ENCODE measurements at places on chromosomes 5 and 9.

DNA sequence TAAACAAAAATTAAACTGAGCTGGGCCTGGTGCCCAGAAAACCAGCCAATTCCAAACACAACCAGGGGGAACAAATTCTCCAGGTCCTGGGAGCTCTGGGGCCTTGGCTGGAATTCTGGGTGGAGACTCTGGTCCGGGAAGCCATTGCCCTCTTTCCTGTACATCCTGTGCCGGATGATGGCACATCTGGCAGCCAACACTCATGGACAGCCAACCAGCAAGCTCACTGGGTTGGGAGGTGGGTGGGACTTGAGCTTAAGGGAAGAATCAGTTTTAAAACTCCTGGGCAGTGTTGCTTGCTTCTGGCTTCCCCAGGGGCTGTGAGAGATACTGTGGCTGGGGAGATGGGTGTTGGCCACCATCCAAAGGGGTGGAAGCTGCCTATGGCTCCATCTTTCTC is 56.1 kb downstream of the PCDH1 start:
- no peak for DNase-seq

GRCh38 chr9:125513303-125513667 is 193.7 kb downstream of the MAPKAP1 start:
- no peak for DNase-seq

DNA sequence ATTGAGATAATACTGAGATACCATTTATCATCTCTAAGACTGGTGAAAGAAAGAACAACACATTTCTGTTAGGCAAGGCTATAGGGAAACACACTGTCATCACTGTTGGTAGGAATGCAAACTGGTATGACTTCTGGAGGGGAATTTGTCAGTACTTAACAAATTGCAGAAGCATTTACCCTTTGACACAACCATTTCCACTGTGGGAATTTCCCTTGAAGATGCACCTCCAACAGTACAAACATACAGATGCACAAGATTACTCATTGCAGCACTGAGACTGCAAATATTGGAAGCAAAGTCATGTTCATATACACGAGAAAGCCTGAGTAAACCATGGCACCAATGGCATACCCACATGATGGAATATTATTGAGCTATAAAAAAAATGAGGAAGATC is 17.6 kb downstream of the GM2A start:
- no peak for DNase-seq

GRCh38 chr5:109408991-109409843 is 557 bp downstream of the PJA2 start:
- DNase-seq = peak; percentile 88

- peak; percentile 33 for DNase-seq
Observed at GRCh38 chr5:1799110-1799601, 481 bp downstream of the MRPL36 start.

GRCh38 chr5:116862632-116863455 is 288.2 kb upstream of the SEMA6A start:
- DNase-seq = no peak

GRCh38 chr5:1896602-1897376 is 14.1 kb upstream of the IRX4 start:
- DNase-seq = no peak

DNA sequence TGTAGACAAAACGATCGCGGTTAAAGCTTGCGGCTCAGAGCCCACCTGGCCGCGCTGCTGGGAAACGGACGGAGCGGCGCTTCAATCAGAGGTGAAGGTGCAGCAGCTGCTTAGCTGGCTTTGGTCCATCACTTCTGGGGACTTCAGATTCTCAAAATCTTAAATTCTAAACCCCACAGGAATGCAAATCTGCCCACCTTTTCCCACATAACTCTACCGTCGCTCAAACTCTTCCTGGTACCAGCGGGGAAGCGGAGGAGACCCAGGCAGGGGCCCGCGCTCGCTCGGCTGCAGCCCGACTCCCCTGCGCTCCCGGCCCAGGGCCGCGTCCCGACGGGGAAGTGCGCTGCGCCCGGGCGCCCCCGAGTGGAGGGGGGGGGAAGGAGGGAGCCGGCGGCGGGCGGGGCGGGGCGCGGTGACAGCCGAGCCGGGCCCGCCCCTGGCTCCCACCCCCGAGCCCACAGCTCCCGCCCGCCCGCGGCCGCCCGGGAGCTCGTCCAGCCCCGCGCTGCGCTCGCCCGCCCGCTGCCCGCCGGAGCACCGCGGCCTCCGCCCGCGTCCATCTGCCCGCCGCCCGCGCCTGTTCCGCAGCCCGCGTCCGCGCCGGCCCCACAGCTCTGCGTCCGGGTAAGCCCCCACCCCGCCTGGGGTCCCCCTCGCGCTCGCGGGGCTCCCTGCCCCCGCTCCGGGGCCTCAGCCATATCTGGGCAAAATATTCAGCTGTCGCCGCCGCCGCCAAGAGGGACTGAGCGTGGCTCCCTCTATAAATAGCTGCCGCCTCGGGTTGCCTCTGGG is at the start of gene TMOD1:
Gene TMOD1 (plus strand): TSS at position 490 of the 795 bp plus-strand sequence. CDS start 22,523 bp downstream, outside the sequence.
- peak; percentile 28 for DNase-seq

GRCh38 chr5:38783011-38783561 is 62.7 kb upstream of the OSMR start:
- DNase-seq = no peak

GRCh38 chr5:155919126-155919525 is 407.8 kb upstream of the SGCD start:
- no peak for DNase-seq

DNA sequence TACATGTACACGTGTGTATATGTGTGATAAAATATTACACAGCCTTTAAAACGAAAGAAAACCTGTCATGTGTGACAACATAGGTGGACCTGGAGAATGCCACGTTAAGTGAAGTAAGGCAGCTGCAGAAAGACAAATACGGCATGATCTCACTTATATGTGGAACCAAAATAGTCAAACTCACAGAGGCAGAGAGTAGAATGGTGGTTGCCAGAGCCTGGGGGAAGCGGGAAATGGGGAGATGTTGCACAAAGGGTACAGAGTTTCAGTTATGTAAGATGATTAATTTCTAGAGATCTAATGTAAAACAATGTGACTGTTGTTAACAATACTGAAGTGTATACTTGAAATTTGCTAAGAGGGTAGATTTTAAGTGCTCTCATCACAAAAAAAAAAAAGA is 34.8 kb downstream of the ADAMTS12 start:
- no peak for DNase-seq

DNA sequence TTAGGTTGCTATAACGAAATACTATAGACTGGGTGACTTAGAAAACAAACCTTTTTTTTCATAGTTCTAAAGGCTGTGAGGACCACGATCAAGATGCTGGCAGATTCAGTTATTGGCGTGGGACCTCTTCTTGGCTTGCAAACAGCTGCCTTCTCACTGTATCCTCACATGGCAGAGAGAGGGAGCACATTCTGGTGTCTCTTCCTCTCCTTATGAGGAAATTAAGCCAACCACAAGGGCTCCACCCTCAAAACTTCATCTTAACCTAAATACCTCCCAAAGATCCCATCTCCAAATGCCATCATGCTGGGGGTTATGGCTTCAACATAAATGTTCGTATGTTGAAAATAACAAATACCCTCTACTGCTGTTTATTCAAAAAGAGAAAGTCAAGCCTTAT is 197.1 kb downstream of the CEMIP2 start:
- no peak for DNase-seq

DNA sequence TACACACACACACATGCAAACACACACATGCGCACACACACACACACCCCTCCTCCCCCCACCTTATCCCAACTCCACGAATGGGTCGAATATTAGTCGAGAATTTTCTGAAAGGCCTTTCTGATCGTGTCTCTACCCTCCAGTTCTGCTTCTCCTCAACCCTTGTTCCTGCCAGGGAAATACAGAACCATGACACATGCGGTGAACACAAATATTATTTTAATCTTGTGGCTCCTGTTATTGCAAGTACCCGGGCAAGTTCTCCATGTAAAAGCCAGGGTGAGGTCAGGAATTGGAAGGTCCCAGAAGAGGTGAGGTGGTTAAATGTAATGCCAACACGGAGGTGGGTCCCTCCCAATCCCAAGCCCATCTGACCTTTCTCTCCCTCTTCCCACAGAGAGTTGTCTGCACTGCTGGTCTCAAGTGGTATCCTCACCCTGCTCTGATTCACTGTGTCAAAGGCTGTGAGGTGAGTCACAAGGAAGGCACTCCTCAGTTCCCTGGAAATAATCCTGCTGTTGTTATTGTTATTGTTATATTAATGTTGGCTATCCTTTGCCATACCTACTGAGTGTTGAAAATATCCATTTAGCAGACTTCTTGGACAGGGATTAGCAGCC is 223.7 kb downstream of the PAPPA start:
- DNase-seq = no peak

- DNase-seq = no peak
Observed at GRCh38 chr5:167759057-167759821, 532.2 kb upstream of the WWC1 start.

DNA sequence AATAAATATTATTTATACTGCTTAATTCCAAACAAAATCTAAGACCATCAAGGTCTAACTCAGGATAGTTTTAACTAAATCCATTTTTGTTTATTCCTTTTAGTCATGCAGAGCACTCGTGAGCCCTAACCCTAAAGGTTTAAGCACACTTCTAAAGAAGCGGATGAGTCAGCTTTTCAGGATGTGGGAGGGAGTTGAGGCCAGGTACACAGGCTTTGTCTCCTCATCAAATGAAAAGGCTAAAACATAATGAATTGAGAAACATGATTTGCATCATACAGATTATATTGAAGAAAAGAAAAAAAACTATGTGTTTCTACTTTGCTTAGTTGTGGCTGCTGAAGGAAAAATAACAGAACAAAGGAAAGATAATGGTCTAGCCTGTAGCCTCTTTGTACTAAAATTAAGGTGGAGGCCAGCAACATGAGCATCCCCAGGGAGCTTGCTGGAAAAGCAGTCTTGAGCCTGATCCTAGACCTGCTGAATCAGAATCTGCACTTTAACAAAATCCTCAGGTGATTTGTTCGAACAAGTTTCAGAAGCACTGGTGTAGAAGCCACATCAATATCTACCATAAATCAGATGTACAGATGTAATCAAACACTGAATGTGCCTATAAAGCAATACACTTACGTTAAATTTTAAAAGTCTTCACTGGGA is 21.1 kb upstream of the ISCA1 start:
- DNase-seq = no peak

DNA sequence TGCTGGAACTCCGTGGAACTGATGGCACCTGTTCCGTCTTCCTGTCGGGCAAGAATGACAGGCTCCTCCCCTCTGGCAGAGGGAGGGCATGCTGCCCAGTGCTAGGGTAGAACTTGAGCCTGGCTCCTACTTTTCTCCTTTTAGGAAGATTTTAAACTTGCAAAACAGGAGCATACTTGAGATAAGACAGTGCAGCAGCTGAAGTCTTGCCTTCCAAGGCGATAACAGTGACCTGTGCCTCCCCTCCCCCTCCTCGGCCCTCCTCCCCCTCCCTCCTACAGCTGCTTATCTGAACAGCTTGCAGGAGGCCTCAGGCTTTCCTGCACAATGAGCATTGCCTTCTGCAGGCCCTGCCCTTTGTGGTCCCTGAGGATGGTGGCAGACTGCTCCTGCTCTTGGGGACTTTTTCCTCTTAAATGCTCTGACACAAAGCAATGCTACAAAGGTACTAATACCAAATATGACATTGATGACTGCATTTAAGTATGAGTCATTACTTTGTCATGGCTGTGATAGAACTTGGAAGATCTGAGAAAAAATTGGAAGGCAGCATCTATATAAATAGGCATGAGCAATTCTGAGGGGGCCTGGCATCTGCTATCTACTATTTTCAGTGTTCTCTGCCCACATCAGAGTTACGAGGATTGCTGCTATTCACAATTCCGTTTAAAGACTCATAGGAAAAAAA is 2.0 kb downstream of the GADD45G start:
- DNase-seq = peak; percentile 47

GRCh38 chr5:122404018-122404417 is 92.0 kb downstream of the SNCAIP start:
- DNase-seq = no peak

GRCh38 chr5:150142959-150143349 is 12.7 kb downstream of the PDGFRB start:
- no peak for DNase-seq

All from stimulated activated naive CD8-positive, alpha-beta T cell treated with anti-CD3 and anti-CD28 coated beads, Interleukin-15, amount 100 ng/mL, for 72 hours (primary cell).